ENCODE measurements at places on chromosomes 4 and X. TPM values are rescaled to one million over a fixed set of nuclear protein-coding genes. Genes with fewer than 3 reads are reported as not detected.

The CNGA2 gene
- total RNA-seq, result not detected

The XPNPEP2 gene
- total RNA-seq, result 875 TPM

GRCh38 chr4:24024157-24024556, 134.3 kb upstream of the PPARGC1A start:
- no peak for DNase-seq
- no peak overlapping the region for H3K27ac ChIP-seq
- H3K4me3 ChIP-seq, result no peak overlapping the region
- H3K4me1 ChIP-seq, result no peaks in the 10 kb centered on the region
- no peaks in the 10 kb centered on the region for H3K36me3 ChIP-seq

DNA sequence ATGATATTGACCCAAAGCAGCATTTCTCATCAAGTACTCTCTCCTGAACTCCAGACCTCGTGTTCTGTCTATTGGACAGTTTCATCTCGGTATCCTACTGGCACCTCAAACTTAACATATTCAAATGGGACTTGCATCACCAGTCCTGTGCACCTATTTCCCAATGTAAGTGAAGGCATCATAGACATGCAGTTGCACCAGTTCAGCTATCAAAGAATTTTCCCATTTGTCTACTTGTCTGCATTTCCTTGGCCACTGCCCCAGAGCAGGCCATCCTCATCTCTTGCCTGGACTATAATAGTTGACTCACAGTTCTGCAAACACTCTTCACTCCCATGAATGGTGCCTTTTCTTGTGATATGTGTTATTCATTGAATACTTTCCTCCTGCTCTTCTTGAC, 11.3 kb upstream of the LIMCH1 start:
- no peaks in the 10 kb centered on the region for H3K4me1 ChIP-seq
- no peaks in the 10 kb centered on the region for H3K36me3 ChIP-seq
- no peaks in the 10 kb centered on the region for H3K27me3 ChIP-seq
- H3K27ac ChIP-seq, result no peak overlapping the region

The PAGE3 gene
- total RNA-seq, result not detected

The LDB2 gene
- total RNA-seq, result 4.9 TPM

GRCh38 chr4:116469582-116469981, 615.8 kb downstream of the TRAM1L1 start:
- H3K4me1 ChIP-seq, result no peaks in the 10 kb centered on the region
- H3K27ac ChIP-seq, result no peak overlapping the region

The LONRF3 gene
- 5.0 TPM for total RNA-seq
